ENCODE measurements at places on chromosomes 5 and 9. TPM values are rescaled to one million over a fixed set of nuclear protein-coding genes. Genes with fewer than 3 reads are reported as not detected.

The TAF1L gene
- total RNA-seq = not detected

The NCS1 gene
- 44.0 TPM for total RNA-seq

The CKS2 gene
- 292 TPM for total RNA-seq

DNA sequence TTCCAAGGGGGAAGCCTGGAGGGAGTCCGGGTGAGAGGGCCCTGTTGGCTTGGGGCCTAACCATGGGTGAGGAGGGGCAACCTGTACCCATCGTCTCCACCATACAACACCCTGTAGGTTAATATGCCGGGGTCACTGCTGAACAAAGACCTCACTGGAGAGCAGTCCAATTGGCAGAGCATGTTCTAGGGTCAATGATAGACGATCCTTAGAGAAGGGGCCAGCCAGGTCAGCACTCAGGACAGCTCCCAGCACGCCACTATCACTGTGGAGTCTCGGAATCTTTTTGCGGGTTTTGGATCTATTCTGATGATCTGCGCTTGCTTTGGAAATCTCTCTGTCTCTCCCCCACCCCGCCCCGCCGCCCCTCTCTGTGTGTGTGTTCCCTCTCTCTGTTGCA, 218.4 kb upstream of the MVB12B start:
- no peak for DNase-seq
